ENCODE measurements at places on chromosomes 2 and 18.

DNA sequence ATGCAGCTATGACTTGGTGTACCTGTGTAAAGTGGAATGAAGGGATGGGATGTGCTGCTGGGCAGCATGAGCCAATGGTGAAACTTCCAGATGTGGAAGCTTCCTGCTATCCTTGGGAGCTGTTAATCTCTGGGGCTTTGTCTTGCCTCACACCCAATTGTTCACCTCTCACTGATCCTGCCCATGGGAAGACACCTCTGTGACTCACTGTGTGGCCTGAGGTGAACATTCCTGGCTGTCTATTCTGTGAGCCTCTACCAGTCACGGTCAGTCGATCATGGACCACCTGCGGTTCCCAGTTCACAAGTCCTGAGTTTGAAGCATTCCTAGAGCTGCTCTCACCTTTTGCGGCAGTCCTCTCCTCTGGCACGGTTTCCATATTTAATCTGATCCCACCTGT, 12.1 kb downstream of the NEURL3 start:
- DNase-seq = no peak

GRCh38 chr2:39704540-39704939, 38.8 kb downstream of the TMEM178A start:
- DNase-seq = no peak

DNA sequence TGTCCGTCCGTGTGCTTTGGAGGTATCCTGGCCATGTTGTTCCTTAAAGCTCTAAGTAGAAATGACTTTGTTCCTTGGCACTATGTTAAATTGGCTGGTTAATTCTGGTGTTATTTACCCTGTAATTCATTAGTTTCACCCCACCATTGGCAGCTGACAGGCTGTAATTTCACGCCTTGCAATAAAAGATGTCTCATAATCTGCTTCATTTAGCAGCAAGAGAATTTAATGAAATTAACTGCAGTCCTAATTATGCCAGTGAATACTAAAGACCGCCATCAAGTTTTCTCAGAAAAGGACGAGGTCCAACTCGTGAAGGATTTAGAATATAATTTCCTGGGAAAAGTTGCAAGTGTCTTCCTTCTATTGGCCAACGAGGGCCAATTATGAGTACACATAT, 319.2 kb downstream of the GBX2 start:
- DNase-seq = no peak

GRCh38 chr2:227616631-227617030, 667 bp upstream of the SCYGR4 start:
- DNase-seq = no peak

- DNase-seq = no peak
Observed at GRCh38 chr2:27291865-27292264, 9.6 kb downstream of the TRIM54 start.

- no peak for DNase-seq
Observed at GRCh38 chr2:152467677-152468410, 132.9 kb downstream of the FMNL2 start.

DNA sequence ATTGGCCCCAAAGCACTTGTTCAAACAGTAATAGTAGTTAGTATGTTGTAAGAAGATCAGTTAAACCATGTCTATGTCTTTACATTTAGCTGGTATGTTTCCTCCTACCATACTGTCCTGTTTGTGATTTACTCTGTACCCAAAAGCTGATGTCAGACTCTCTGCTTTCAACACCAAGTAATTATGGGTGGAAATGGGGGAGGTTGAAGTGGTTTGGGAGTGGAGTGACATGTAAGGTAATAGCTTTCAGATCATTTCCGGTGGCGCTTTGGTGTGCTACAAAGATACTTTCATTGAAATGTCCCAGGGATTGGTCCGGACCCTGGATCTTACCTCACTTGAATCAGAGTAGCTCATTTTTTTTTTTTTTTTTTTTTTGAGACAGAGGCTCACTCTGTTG, 39.7 kb upstream of the TGIF1 start:
- DNase-seq = no peak

Measured in stimulated activated CD4-positive, alpha-beta T cell treated with anti-CD3 and anti-CD28 coated beads, Interleukin-4, amount 100 ng/mL, for 4 hours (primary cell).